ENCODE measurements at places on chromosomes 7 and 10. TPM values are rescaled to one million over a fixed set of nuclear protein-coding genes. Genes with fewer than 3 reads are reported as not detected.
A peak's percentile ranks its signal among the peaks of the same experiment; 100 is the strongest.

GRCh38 chr10:5891009-5891408 lies 966 bp downstream of the FBH1 start:
- DNase-seq = no peak

The CPA5 gene
- total RNA-seq = not detected

- DNase-seq = no peak
Measured at GRCh38 chr7:27203964-27204594, 4.2 kb upstream of the HOXA13 start.

- DNase-seq = no peak
Measured at GRCh38 chr7:25287291-25287690, 59.0 kb upstream of the NPVF start.

DNA sequence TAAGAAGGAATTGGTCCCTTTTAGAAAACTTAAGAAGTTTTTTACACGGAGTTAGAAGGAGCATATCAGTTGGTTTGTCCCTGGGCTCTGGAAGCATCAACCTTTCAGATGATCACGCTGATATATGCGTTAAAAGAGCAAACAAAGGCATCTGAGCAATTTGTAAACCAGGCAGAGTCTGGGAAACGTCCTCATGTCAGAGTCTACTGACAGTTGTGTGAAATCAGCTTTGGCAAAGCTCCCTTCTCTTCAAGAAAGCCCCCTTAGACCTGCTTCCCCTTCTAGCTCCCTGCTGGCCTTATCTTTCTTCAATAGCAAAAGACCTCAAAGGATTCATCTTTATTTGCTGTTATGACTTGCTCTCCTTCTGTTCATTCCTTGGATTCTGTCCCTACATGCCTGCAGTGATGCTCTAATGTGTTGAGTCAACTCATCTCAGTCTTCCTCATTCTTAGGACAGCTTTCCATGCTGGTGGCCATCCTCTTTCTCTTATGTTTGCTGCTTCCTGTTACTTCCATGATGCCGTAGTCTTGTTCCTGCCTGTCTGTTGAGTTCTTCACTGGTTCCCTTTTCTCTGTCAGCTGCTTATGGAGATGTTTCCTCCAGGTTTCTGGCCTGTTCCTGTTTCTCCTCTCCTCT lies 106.5 kb upstream of the BMPER start:
- no peak for DNase-seq

DNA sequence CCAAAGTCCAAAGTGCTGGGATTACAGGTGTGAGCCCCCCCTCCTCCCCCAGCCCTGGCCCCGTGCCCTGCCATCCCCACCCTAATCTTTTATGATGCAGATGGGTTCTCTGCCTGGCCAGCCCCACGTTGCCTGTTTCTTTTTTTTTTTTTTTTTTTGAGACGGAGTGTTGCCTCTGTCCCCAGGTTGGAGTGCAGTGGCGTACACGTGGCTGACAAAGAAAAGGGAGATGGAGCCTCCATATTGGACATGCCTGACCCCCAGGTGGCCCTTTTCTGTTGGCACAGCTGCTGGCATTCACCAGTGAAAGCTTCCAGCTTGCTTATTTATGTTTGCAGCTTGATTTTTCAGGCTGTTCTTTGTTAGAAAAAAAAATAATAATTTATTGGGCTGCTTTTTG lies 235.3 kb downstream of the CCDC3 start:
- no peak for DNase-seq

The TMEM176A gene
- total RNA-seq = not detected

- DNase-seq = no peak
Measured at GRCh38 chr7:78055599-78055998, 257.0 kb downstream of the PHTF2 start.

DNA sequence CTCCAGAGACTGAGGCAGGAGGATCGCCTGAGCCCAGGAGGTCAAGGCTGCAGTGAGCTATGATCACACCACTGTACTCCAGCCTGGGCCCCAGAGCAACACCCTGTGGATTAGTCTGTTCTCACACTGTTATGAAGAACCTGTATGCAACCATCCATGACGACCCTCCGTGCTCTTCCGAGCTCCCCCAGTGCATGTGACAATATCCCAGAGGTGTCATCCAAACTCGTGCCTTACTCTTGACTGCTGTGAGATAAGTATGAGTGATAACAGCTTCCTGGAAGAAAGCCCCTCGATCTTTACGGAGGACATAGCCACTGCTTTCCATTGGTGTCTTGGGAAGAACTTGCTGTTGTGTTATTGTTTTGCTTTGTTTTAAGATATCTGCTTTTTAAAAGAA lies 591.9 kb downstream of the GALNT17 start:
- no peak for DNase-seq

- DNase-seq = peak; percentile 64
Measured at GRCh38 chr10:27745732-27746396, at the start of gene MKX. MKX (minus strand) TSS chr10:27745819; CDS start chr10:27743415, 2,404 bp downstream.

- DNase-seq = no peak
Measured at GRCh38 chr7:13036256-13036780, 348.9 kb downstream of the ARL4A start.

GRCh38 chr10:29022513-29022912 lies 266.4 kb upstream of the LYZL1 start:
- DNase-seq = no peak

The TCERG1L gene
- not detected for total RNA-seq

DNA sequence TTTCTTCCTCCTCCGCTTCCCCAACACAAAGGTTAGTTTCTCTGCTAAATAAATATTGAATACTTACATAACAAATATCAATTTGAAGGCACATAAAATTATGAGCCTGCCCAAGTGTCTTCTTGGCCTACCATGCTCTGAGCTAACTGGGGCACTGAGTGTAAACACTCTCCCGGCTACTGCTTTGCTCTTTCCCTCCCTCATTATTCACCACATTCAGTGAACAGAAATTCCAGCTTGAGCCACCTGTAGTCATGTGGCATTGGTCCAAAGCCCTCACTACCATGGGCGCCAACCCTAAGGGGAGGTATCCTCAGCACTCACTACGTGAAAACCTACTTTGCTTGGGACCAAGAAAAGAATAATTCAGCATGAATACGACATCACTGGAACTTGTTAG lies 409.0 kb downstream of the KCNMA1 start:
- DNase-seq = no peak

The CRPPA gene
- total RNA-seq = 1.3 TPM

DNA sequence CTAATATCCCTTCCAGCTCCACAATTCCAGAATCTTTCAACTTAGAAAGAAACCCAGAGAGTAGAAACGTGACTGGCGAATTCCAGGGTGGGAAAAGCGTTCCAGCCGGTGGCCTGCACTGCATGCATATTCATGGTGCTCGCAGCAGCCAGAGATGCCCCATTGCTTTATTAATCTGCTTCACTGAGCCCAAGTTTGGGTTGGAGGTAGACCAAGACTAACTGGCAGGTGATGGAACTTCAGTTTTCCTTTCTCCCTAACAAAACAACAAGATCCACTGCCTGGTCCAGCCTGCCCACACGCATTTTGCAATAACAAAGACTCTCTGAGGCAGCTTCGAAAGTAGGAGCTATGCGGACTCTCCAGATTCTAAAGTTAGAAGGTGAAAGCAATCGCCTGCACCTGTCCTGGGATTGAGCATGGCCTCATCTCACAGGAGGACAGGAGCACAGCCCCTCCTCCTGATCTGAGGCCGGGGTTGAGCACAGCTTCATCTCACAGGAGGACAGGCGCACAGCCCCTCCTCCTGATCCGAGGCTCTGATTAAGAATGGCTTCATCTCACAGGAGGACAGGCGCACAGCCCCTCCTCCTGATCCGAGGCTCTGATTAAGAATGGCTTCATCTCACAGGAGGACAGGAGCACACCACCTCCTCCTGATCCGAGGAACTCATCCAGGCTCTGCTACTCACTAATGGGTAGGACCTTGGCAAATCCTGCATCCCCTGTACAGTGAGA lies 127.8 kb upstream of the LANCL2 start:
- no peak for DNase-seq

GRCh38 chr7:88399036-88399435 lies 92.3 kb upstream of the STEAP4 start:
- DNase-seq = no peak

DNA sequence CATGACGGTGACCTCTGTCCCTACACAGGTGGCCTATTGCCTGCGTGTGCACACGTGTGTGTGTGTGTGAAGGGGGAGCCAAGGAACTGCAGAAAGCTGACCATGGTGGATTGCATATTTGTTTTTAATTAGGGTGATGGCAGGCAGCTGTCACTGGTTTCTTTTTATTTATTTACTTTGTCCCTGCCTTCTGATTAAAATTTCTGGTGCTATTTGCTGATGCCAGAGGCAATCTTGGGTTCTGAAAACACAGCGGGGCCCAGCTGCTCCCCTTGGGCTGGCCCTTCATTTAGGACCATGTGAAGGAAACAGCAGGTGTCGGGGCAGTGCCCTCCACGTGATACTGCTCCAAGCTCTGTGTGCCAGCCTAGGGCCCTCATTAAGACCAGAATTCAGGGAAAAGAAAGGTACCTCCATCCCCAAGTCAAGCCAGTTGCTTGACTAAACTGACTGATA lies 71.3 kb upstream of the PODXL start:
- no peak for DNase-seq

GRCh38 chr10:80649183-80649582 lies 111.5 kb downstream of the SH2D4B start:
- no peak for DNase-seq

The ATOH7 gene
- not detected for total RNA-seq

DNA sequence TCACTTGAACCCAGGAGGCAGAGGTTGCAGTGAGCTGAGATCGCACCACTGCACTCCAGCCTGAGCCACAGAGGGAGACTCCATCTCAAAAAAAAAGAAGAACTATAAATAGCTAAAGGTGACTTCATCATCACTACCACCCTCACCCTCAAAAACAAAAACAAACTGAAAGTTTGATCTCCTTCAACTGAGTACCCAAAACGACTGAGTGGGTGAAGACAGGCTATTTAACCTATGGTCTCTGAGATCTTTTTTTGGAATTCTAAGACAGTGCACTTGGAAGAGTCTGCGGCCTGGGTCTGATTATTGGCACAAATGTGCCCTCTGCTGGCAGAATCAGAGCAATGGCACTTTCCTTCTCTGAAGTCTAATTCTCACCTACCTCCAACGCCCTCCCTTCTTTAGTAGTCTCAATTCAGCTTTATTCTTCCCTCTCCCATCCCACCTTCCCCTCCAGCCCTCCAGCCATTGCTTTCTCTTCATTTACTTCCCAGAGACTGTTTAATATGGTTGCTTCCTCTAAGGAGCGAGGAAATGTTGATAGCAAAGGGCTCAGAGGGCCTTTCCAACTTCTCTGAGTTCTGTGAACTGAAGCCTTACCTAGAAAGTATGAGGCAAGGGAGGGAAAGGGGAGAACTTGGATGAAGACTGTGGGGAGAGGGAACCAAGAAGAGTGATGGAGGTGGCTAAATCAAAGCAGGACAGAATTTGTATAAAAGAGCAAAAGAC lies 2.9 kb upstream of the MYOZ1 start:
- peak; percentile 70 for DNase-seq

- no peak for DNase-seq
Measured at GRCh38 chr10:29790207-29790606, 155.4 kb upstream of the SVIL start.

DNA sequence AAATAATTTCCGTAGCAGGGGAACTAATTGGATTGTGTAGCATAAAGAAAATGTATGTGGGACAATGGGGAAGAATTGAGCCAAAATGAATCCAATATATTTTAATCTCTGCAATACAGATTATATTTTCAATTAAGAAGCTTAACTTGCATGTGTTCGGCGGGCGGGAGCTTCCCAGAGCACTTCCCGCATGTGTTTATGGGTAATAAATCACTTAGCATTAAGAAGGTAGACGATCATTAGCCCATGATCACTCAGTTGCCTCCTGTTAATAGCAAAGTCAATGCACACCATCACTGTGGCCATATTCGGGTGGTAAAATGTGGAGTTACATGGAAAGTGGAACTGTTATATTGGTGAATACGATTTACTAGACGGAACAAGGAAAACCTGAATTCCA lies 122.9 kb upstream of the INSYN2A start:
- DNase-seq = no peak

The OR2A7 gene
- not detected for total RNA-seq

The TFPI2 gene
- total RNA-seq = 139 TPM

DNA sequence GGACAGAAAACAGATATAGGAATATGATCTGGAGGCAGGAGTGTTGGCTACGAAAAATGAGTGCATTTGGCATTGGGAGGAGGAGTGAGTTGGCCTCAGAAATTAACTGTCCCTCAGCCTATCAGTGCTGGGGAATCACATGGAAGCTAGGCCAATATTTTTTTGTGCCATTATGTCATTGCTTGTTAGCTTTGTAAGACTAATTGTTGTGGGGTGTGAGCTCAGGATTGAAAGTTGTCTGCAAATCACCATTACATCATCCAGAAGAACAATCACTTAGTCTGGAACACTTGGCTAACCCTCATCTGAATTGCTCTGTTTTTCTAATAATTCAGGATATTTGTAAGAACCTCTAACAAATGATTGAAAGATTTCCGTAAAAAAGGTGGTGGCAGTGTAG lies 45.2 kb upstream of the SEMA3D start:
- DNase-seq = no peak

The GIMAP4 gene
- total RNA-seq = 197 TPM
